ENCODE measurements at places on chromosomes 4 and X.

- DNase-seq = no peak
Observed at GRCh38 chr4:160848901-160849760, 1314.7 kb downstream of the FSTL5 start.

- DNase-seq = peak; percentile 55
Observed at GRCh38 chrX:24259544-24260240, 54.2 kb downstream of the SUPT20HL2 start.

DNA sequence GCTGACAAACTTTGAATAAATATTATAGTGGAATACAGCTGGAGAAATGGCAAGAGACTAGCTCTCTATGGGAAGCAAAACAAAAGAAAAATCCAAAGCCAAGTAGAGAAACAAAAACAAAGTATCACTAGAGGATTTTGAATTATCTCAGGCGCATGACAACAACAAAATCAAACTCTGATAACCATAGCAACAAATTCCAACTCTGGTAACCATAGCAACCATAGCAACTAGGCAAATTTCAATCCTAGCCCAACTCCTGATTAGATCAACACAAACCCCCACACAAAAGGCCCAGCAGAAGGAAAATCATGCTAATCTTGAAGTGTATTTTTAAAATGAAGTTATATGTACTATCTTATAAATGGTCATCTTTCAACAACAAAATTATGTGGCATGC, 98.4 kb upstream of the MAGEE2 start:
- DNase-seq = no peak

GRCh38 chr4:24166501-24166900, 276.7 kb upstream of the PPARGC1A start:
- DNase-seq = no peak

GRCh38 chr4:82484996-82485783, 54.8 kb downstream of the ENOPH1 start:
- DNase-seq = no peak

DNA sequence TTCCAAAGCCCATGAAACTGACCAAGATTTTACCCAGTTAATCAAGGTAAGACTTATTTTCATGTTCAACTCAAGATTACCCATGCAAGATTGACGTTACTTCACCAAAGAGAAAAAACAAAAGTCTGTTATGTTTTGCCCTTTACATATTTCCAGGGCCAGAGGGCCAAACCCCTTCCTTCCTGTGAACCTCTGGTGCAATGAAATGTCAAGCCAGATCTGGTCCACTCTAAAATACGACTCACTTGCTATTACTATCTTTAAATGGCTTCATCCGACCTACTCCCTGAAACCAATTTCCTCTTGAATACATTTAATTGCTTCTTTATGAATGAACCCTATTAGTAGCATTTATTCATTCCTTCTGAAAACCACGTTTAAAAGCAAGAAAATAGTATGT, 33.0 kb downstream of the TSPAN5 start:
- DNase-seq = no peak

GRCh38 chrX:9436812-9437211, 28.0 kb upstream of the TBL1X start:
- no peak for DNase-seq

GRCh38 chr4:13590766-13591165, 36.8 kb downstream of the BOD1L1 start:
- no peak for DNase-seq

GRCh38 chr4:152778656-152779512, 646 bp downstream of the TIGD4 start:
- DNase-seq = peak; percentile 36

GRCh38 chr4:156663663-156664062, 307.9 kb downstream of the PDGFC start:
- no peak for DNase-seq

GRCh38 chr4:145453163-145453520, 28.5 kb upstream of the SMAD1 start:
- DNase-seq = no peak

GRCh38 chr4:75673959-75674328, 733 bp upstream of the G3BP2 start:
- no peak for DNase-seq

DNA sequence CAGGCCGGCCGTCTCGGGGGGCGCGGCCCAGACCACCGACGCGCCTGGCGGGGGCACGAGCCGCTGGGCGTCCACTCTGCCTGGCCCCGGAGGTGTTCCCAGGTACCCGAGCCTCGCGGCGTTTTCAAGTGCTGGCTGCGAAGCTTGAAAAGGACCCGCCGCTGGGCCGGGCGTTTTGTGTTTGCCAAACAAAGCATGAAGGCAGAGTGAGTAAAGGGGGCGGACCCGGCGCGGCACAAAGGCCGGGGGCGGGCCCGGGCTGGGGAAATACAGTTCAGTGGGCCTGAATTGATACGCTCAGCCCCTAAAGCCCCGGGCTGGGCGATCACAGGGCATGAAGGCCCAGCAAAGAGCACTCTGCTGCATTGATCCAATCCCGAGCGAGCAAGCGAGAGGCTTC, 65.4 kb downstream of the SOX3 start:
- no peak for DNase-seq

DNA sequence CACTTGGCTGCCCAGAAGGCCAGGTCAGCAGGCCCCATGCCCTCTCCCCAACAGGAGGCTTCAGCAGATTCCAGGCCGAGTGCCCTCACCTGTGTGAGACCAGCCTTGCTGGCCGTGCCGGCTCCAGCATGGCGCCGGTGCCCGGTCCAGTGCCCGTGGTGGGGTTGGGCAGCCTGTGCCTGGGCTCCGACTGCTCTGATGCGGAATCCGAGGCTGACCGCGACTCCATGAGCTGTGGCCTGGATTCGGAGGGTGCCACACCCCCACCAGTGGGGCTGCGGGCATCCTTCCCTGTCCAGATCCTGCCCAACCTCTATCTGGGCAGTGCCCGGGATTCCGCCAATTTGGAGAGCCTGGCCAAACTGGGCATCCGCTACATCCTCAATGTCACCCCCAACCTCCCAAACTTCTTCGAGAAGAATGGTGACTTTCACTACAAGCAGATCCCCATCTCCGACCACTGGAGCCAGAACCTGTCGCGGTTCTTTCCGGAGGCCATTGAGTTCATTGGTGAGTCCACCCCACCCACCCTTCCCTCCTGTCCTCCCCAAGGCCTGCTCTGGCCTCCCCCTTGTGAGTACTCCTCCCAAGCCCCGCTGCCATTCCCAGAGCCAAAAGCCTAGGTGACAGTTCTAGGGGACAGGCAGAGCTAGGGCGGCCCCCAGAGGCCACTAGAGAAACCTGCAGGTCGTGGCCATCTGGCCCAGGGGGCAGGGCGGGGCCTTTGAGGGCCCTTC, 2.3 kb downstream of the DUSP9 start:
- peak; percentile 87 for DNase-seq

DNA sequence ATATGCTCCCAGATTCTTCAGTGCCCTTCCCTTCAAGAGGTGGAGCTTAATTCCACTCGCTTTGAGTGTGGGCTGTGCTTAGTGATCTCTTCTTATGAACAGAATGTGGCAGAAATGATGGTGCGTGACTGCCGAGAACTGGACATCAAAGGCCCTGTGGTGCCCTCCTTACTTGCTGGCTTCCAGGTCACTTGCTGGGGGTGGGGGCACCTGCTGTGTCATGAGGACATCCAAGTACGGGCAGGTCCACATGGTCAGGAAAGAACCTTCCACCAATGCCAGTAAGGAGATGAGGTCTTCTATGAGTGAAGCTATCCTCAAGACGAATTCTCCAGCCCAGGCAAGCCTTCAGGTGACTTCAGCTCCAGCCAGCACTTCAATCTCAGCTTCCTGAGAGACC, 95.8 kb downstream of the FAM53A start:
- no peak for DNase-seq

GRCh38 chr4:6049985-6050384, 31.8 kb upstream of the C4orf50 start:
- DNase-seq = no peak

DNA sequence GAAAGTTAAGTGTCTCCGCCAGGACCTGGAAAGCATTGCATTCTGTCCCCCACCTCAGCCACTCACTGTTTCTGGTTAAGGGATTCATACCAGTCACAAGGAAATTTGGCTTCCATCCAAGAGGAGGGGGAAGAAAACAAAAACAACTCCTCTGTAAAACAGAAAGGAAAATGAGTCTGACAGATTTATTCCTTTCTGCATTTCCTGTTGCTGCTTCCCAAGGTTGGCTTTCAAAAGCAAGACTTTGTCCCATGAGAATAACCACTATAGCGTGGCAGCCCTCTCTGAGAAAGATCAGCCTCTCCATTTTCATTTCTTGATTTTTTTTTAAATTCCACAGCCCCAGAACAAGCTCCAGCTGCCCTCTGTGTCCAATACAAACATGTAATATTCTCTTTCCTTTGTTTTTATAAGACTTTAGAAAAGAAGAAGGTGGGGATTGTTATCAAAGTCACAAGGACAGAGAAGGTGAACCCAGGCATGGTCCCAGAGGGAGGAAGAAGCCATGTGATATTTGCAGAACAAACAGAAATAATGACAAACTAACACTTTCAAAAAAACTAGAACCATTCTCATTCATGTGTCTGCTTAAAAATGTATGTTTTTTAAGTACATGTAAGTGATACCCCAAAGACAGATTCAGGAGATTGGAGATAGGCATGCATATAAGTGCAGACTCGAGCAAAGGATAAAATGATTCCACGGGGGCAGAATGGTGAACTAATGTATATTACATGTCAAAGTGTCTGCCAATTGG, 90.7 kb upstream of the DCLK2 start:
- no peak for DNase-seq

DNA sequence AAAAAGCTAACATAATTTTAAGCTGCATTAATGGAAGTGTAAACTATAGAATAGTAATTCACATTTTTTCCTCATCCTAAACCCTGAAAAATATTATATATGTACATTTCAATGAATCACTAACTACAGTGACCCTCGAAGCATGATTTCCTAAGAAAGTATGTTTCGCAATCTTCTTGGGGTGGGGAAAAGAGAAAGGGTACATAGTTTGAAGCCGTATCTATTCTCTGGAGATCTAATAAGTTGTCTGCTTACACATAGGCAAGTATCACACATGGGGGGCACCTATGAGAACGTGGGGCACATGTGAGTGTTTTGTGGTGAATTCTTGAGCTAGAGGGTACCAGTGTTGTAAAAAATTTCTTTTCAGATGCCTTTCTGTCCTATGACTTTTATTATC, 71.2 kb downstream of the JADE1 start:
- no peak for DNase-seq

- no peak for DNase-seq
Observed at GRCh38 chrX:97740886-97741285, 857.2 kb downstream of the RPA4 start.

DNA sequence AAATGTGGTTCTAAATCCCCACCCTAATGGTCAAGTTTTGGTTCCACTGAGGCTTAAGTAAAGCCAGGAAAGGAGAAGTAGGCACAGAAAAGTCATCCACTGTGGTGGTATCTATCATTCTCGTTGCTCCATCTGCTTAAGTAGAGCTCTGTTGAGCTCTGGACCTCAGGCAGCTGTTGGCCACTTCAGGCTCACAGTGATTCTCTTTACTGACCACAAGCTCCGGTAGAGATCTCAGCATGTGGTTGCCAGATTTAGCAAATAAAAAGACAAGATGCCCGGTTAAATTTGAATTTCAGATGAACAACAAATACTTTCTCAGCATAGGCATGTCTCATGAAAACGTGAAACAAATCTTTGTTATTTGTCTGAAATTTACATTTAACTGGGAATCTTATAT, 132.3 kb upstream of the PTCHD1 start:
- no peak for DNase-seq

- no peak for DNase-seq
Observed at GRCh38 chr4:25860586-25861279, 2.1 kb downstream of the SEL1L3 start.

GRCh38 chr4:107930821-107931774, at the start of gene CYP2U1:
TSS of gene CYP2U1 (plus strand) at chr4:107931549. CDS start at chr4:107931644, 95 bp downstream.
- DNase-seq = peak; percentile 90

- DNase-seq = no peak
Observed at GRCh38 chr4:134465417-134465816, 263.8 kb upstream of the PABPC4L start.

GRCh38 chr4:54217642-54218495, 11.2 kb upstream of the PDGFRA start:
- DNase-seq = peak; percentile 80

GRCh38 chrX:29666366-29666765, 549.0 kb upstream of the MAGEB2 start:
- DNase-seq = no peak

- DNase-seq = no peak
Observed at GRCh38 chrX:54246866-54247265, 63.8 kb upstream of the FAM120C start.

- no peak for DNase-seq
Observed at GRCh38 chr4:154471032-154471431, 20.6 kb downstream of the DCHS2 start.

DNA sequence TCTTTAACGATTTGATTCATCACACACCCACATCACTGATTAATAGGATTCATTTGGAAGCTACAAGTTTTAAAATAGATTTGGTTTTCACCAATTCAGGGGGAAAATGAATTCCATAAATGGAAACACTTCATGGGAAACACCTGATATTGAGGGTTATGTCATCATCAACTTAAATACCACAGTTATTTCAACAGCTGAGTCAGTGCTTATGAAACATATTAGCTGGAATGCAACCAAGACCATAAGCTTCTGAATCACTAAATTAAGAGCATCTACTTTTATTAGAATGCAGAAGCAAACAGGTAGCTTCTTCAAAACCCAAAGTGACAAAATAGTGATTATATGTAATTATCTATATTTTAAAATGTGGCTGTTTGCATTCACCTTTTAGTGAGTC, 207.8 kb upstream of the DCAF8L1 start:
- no peak for DNase-seq

DNA sequence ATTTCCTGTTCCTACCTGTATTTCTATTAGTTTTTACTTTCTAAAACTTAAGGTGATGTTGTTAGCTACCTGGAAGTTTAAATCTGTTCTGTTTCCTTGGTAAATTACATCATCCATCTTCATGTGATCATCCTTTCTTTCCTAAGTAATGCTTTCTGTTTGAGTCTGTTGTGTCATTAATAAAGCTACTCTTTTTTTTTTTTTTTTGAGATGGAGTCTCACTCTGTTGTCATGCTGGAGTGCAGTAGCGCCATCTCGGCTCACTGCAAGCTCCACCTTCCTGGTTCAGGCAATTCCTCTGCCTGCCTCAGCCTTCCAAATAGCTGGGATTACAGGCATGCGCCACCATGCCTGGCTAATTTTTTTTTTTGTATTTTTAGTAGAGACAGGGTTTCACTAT, 73.3 kb downstream of the FIP1L1 start:
- no peak for DNase-seq

- DNase-seq = no peak
Observed at GRCh38 chr4:10342866-10343265, 114.4 kb downstream of the ZNF518B start.

Data from GM13976 (cell line).